Breast epithelium (tissue), 4 donors: ENCODE measurements at places on chromosomes 7 and 10. TPM values are rescaled to one million over a fixed set of nuclear protein-coding genes. Genes with fewer than 3 reads are reported as not detected.

The MAD1L1 gene
- 28.8 TPM for total RNA-seq

The KLLN gene
- total RNA-seq = 0.44 TPM

The ANKRD30A gene
- 2.6 TPM for total RNA-seq

The POLR2J gene
- 24.2 TPM for total RNA-seq

The AOAH gene
- 10.8 TPM for total RNA-seq

The CTAGE8 gene
- total RNA-seq = 0.48 TPM

The TMEM270 gene
- total RNA-seq = not detected

The ITGB1 gene
- total RNA-seq = 438 TPM

The CFAP70 gene
- total RNA-seq = 9.2 TPM

The KIAA1217 gene
- 154 TPM for total RNA-seq

The NPFFR1 gene
- total RNA-seq = 0.44 TPM

The ST8SIA6 gene
- 18.4 TPM for total RNA-seq

The HOXA6 gene
- 7.9 TPM for total RNA-seq

The C10orf143 gene
- total RNA-seq = 6.6 TPM

The NRCAM gene
- 3.3 TPM for total RNA-seq

The GNAI1 gene
- total RNA-seq = 75.2 TPM

The NAT16 gene
- total RNA-seq = not detected

The ASIC3 gene
- 1.3 TPM for total RNA-seq

The ATG9B gene
- 0.44 TPM for total RNA-seq

The PNLIP gene
- not detected for total RNA-seq

The AGAP5 gene
- 7.9 TPM for total RNA-seq

The SLC26A5 gene
- 1.0 TPM for total RNA-seq

The ALOX5 gene
- total RNA-seq = 49.0 TPM

The OPN1SW gene
- total RNA-seq = not detected

The LHFPL3 gene
- total RNA-seq = not detected

The PLXNA4 gene
- total RNA-seq = 7.2 TPM

The C10orf53 gene
- total RNA-seq = not detected

The EPO gene
- not detected for total RNA-seq

The KCP gene
- total RNA-seq = 0.33 TPM

The TEX47 gene
- total RNA-seq = not detected

The HABP2 gene
- 0.29 TPM for total RNA-seq

The UCMA gene
- total RNA-seq = not detected

The C10orf105 gene
- total RNA-seq = 0.29 TPM

The GPR141 gene
- total RNA-seq = 0.64 TPM

The IDI2 gene
- total RNA-seq = not detected

The ZCWPW1 gene
- 12.6 TPM for total RNA-seq

The CACNA2D1 gene
- total RNA-seq = 16.0 TPM

The FAM25G gene
- total RNA-seq = not detected

The SYPL1 gene
- total RNA-seq = 116 TPM

The ADAM8 gene
- 6.6 TPM for total RNA-seq

The C1QL3 gene
- total RNA-seq = not detected
